GM04504 (cell line): ENCODE measurements at places on chromosomes 11 and 22.

- DNase-seq: no peak
Measured at GRCh38 chr11:64745189-64745520, 1.2 kb upstream of the RASGRP2 start.

DNA sequence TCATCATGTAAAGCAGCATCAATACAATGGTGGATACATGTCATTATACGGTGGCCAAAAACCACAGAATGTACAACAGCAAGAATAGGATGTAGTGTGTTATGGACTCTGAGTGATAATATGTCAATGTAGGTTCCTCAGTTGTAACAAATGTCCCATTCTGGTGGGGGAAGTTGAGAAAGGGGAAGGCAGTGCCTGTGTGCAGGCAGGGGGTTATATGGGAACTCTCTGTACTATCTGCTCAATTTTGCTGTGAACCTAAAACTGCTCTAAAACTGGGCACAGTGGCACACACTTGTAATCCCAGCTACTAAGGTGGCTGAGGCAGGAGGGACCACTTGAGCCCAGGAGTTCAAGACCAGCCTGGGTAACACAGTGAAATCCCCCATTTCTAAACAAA lies 5.9 kb downstream of the CHKA start:
- DNase-seq: no peak

DNA sequence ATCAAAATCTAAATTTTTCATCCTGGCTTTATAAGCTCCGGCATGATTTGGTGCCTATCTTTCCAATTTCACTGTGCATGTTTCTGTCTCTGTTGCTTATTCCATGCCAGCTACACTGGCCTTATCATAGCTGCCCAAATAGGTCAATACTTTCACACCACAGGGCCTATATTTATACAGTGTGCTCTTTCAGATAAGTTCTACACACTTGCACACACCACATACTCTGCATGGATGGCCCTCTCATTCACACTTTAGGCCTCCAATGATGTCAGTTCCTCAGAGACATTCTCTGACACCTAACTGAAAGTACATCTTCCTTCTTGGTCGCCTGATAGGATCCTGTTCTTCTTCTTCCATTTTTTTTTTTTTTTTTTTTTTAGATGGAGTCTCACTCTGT lies 7.0 kb downstream of the ALG8 start:
- no peak for DNase-seq

DNA sequence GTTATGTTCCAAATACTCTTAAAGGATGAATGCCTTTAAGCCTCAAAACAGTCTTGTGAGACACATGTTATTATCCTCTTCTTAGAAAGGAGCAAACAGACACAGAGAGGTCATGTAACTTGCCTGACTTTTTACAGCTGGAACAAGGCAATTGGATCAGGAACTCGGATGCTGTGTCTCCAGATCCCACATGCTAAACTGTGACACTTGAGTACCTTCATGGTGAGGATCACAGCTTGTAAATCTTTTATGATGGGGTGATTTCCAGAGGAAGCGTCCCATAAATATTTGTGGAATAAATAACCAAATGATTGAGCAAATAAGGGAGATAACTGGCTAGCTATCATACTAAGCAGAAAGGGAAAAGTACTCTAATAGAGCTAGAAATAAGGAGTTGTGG lies 171.2 kb downstream of the C11orf91 start:
- no peak for DNase-seq

- no peak for DNase-seq
Measured at GRCh38 chr22:47168900-47169800, 406.7 kb downstream of the TBC1D22A start.

DNA sequence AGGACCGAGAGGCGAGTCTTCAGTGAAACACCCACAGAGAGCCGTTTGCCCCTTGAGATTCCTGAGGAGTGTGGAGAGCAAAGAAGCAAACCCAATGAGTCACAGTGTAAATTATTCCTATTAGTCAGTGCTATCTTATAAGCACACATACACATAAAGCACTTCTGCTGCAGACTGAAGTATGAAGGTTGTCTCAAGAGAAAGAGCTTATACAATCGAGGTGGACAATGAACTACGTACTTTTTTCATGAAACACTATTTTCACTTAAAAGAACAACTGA lies 37.3 kb downstream of the GALNT18 start:
- DNase-seq: no peak

- no peak for DNase-seq
Measured at GRCh38 chr22:38203090-38203810, 1.5 kb downstream of the MAFF start.

DNA sequence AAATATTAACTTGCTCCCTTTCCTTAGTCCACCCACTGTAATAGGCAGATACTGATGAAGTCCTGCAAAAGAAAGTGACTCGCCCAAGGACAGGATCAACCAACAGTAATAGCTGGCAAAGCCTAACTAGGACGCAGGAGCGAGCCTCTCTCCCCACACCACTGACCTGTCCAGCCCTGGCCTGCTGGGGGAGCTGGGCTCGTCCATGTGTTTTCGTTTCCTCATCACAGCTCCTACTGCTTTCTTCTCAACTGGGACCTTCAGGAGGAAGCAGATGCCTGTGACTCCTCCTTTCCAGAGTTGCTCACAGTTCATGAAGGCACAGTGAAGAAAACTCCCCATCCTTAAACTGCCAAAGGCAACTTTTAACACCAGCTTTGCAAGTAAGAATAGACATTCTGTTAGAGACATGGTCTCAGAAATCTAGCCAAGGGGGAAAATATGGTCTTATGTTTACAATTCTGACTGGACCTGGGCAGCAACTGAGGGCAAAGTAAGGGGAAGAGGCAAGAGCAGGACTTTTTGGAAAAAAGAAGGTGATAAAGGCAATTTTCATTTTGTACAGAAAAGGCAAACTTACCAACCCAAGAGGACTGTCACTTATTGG lies 11.6 kb upstream of the GPHA2 start:
- DNase-seq: peak; percentile 7

DNA sequence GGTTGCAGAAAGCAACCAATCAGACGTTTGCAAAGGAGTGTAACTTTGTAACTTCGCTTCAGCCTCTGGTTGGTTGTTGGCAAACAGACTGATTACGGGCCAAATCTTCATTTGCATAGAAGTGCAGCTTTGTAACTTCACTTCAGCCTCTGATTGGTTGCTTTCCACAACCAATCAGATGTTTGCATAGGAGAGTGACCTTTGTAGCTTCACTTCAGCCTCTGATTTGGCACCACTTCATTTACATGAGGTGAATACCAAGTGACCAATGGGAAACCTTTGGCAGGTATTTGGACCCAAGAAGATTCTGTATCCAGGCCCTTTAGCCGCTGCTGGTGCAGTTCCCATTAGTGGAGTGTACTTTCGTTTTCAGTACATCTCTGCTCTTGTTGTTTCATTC lies 16.0 kb downstream of the USP47 start:
- DNase-seq: no peak

- DNase-seq: no peak
Measured at GRCh38 chr11:32722255-32722654, 72.2 kb downstream of the CCDC73 start.

- DNase-seq: no peak
Measured at GRCh38 chr11:73310661-73311393, 2.8 kb downstream of the ARHGEF17 start.

DNA sequence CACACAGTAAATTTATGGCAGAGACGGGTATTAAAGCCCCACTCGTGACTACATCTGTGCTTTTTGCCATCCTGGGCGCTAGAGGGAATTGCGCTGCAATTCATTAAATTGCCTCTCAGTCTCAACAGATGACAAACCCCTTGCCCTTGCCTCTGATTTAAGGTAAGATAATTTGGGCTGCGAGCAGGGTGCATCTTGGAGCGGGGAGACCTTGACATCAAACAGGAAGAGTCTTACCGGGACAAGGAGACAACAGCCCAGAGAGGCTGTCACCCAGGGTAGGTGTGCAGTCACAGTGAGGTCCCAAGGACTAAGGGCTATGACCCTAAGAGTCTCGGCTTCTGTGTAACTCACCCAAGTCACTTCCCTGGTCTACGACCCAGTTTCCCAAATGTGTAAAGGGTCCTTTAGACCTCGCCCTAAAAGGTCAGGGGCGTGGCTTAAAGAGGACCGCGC lies 449 bp upstream of the TOM1 start:
- DNase-seq: no peak

DNA sequence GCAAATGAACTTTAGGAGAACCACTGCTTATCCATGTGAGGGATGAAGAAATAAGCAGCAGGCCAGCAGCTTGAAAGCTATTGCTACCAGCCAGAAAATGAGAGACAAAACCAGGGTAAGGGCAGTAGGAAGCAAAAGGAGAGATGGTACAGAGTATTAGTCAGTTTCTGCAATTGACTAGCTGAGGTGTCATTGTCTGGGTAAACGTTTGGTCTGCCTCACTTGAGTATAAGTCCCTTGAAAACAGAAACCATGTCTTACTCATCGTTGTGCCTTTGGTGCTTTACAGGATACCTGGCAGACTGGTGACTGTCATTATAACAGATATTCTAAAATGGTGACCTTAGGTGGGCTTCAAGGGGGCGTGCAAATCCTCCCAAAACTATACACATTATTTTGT lies 63.9 kb upstream of the USP47 start:
- DNase-seq: no peak

DNA sequence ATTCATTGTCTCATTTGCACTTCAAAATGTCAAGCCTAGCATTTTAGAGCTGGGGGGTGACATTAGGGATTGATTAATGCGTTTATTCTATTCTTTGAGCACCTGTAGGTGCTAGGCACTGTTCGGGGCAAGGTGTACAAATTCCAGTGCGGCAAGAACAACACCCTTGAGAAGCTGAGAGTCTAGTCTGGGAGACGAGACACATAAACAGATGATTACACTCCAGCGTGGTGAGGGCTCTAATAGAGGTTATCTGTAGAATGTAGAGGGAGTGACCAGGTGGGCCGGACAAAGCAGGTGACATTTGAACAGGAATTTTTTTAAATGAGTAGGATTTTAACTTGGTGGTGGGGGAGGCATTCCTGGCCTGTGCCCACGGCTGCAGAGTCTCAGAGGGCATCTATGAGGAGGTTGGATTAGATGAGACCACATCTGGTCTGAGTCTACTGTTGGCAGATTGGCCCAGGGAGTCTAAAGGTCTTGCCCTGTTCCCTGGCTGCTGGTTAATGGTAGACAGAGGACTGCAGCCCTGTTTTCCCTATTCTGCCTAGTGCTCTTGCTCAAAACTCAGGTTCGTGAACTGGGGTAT lies 970 bp downstream of the CAT start:
- no peak for DNase-seq

- no peak for DNase-seq
Measured at GRCh38 chr11:116637766-116638165, 135.0 kb downstream of the BUD13 start.

GRCh38 chr11:67315325-67315909 lies 12.1 kb downstream of the SSH3 start:
- no peak for DNase-seq

- no peak for DNase-seq
Measured at GRCh38 chr11:74072286-74072685, 63.4 kb upstream of the UCP3 start.
